ENCODE measurements at places on chromosomes 1 and 21.

- DNase-seq: no peak
Measured at GRCh38 chr1:91004145-91004544, 17.7 kb downstream of the ZNF644 start.

GRCh38 chr1:34746785-34747637 lies 7.8 kb upstream of the GJB5 start:
- no peak for DNase-seq

- DNase-seq: no peak
Measured at GRCh38 chr1:64484651-64485050, 14.7 kb downstream of the CACHD1 start.

DNA sequence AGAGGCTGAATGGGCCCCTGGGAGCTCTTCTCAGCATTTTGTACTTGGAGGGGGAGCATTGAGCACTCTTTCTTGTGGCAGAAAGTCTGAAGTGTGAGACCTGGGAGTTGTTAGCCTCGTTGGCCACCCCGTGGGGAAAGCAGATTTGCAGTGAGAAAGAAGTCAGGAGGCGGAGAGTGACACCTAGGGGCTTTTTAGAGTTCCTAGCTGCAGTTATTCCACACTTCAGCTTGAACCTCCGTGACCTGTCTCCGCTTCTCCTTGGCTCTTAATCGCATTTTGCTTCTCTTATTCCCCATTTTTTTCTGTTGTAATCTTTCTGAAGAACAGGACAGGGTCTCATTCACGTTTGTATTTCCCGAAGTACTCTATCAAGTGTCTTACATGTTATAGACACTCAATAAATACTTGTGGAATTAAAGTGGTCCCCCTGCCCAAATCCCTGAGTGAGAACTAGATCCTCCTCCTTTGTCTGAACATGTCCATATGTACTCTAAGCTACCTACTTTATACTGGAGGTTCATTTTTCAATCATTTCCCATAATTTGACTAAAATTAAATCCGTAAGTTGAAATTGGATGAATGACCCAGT lies 14.5 kb upstream of the C1orf141 start:
- peak; percentile 75 for DNase-seq

GRCh38 chr1:9782116-9782751 lies 41.5 kb downstream of the CLSTN1 start:
- no peak for DNase-seq

DNA sequence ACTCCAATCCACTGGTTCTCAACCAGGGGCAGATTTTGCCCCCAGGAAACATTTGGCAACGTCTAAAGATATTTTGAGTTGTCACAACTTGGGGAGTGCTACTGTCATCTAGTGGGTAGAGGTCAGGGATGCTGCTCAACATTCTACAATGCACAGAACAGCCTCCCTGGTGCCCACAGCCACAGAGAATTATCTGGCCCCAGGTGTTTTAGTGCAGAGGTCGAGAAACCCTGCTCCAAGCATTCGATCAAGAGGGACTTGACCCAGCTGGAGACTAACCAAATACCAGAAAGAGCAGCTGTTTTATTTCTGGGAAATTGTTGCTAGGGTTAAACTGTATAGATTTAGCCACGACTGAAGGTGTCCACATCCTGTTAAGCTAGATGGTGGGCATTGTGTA lies 19.2 kb downstream of the CD247 start:
- no peak for DNase-seq

GRCh38 chr1:210731193-210731592 lies 402.5 kb downstream of the HHAT start:
- DNase-seq: no peak

GRCh38 chr1:114700036-114700600 lies 4.8 kb upstream of the AMPD1 start:
- DNase-seq: no peak

DNA sequence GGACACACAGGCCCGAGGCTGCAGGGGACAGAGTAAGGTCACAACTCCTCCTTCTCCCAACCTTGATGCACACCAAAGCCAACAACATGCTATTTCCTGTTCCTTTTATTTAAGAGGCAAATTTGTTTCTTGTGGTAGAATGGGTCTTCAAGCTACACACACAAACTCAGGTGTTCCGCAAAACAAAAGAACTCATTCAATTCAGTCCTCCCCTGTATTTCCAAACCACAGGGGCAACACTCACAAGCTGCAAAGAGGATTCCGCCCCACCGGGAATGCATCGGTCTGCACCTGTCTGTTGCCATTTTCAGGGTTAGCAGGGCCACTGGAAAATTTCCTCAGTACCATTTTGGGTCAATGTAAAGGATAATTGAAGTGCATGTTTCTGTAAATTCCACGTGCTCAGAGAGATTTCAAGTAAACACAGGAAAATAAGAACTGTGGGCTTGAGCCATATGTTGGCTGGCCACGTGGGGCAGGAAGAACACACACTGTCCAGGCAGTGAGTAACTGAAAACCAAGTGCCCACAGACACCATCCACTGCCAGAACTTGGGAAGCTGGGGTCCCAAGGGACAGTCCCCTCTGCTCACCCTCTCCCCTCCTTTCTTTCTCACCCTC lies 145.2 kb upstream of the ERG start:
- DNase-seq: no peak

DNA sequence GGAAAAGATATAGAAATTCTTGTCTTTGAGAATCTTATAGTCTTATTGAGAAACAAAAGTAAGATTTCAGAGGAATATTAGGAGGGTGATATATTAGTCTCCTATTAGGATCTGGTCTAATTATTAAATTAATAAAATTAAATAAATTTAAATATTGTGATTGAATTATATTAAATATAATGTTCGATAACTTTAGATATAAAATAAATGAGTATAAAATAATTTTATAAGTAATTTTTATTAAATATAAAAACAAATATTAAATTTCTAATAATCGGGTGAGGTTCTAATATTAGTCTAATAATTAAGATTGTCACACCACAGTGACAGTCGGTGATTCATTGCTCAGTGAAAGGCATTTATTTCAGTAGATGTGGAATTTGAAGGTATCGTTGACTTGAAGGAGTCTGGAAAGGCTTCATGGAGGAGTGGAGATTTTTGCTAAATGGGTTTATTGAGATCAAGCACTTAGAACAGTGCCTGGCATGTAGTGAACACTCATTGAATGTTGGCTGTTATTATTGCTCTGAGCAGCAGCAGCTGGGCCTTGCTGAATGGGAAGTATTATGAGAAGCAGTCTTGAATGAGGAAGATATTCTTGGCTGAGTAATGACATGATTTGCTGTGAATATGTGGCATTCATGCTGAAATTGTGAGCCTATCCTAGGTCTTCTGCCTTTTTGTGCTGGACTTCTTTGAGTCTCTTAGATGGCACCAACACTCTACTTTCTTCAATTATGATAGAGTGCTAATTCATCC lies 74.6 kb downstream of the USP25 start:
- DNase-seq: no peak

DNA sequence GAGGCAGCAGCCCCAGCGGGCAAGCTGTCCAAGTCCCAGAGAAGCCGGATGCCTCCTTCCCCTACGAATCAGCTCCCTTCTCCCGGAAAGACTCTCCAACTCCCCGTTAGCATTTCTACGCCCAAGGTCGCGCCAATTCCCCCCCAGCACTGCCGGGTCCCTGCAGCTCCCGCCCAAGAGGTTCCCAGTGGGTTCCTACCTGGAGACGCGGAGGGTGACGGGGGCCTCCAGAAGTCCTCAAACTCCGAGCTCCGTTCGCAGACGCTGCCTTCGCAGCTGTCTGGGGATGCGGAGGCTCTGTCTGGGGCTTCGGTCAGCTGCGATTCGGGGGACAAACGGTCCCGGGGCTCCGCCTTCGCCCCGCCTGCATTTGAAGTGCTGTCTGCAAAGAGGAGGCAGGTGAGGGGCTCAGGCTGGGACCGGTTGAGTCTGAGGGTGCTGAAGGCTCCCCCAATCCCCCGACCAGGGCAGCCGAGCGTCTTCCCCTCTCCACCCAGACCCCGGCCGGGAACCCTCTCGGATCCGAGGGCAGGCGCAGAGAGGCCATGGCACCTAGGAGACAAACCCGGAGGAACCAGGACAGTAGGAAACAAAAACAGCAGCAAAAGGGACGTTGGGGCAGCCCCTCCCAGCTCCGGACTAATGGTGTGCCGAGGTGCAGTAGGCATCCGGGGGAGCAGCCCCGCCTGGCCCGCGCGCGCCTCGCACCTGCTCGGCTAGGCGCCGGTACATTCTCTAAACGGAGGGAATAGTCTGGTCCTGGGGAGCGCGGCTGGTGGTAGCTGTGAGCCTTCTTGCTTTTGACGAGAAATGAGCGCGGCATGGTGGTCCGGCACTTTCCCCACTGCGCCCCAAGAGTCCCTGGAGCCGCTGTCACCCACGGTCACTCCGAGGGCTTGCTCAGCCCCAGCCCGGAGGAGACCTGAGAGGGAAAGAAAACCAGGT lies 3.8 kb downstream of the GFI1 start:
- DNase-seq: peak; percentile 17

- peak; percentile 27 for DNase-seq
Measured at GRCh38 chr1:247551721-247552120, 2.8 kb downstream of the GCSAML start.

DNA sequence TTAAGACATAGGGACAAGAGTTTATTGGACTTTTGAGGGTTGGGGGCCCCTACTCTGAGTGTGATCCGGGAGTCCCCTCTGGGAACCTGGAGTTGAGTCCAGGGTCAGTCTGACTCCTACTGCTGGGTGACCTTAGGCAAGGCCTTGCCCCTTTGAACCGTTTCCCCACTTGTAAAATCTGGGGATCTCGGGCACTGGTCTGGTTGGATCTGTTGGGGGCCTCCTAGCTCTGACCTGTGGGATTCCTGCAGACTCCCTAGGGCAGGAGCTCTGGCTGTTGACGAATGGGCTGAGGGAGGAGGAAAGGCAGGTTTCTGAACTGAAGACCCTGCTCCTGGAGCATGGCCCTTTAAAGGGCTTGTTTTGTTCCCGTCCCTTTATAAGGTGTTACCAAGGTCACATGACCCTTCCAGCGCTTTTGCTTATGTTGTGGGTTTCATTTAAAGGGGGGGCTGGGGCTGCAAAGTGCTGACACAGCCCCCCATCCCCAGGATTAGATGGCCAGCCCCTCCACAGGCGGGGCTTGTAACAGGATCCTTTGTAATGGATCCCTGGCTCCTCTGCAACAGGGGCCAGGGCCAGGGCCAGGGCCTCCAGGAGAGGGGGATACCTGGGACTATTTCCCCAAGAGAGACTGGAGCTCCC lies 50.7 kb downstream of the YARS1 start:
- DNase-seq: no peak

DNA sequence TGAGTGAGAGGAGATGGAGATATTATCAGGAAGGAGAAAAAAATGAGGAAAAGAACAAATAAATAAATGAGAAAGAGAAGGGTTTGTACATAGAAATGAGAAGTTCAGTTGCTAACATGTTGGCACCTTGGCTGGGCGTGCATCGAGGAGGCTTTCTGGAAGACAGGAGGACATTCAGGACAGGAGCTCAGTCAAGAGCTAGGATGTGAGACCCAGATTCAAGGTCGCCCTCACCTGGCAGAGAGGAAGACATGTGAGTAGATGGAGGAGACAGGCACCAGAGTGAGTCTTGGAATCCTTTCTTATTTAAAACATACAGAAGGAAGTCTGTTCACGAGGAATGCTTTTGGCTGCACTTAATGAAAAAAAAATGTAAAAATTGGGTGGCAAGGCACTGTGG lies 640.9 kb downstream of the NPHP4 start:
- no peak for DNase-seq

GRCh38 chr1:209896346-209896745 lies 41.7 kb upstream of the SYT14 start:
- DNase-seq: peak; percentile 54

DNA sequence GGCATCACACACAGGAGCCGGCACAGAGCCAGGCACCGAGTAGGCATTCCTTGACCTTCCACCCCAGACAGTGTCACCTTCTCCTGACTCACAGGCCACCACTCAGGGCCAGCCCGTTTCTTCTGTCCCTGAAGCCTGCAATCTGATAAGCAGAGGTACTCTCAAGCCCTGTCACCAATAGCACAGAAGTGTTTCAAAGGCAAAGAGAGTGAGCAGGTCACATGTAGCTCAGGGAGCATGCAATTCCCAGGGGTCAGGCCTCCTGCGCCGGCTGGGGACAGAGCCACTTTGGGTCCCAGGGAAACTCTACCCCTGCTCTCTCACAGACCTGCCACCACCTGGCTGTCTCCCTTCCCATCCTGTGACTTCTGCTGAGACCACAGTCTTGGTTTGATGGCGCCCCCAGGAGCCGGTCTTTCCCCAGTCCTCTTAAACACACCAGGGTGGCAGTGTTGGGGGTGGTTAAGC lies 13.2 kb downstream of the CAPN9 start:
- no peak for DNase-seq

- DNase-seq: no peak
Measured at GRCh38 chr1:1536938-1537546, 3.4 kb downstream of the TMEM240 start.

DNA sequence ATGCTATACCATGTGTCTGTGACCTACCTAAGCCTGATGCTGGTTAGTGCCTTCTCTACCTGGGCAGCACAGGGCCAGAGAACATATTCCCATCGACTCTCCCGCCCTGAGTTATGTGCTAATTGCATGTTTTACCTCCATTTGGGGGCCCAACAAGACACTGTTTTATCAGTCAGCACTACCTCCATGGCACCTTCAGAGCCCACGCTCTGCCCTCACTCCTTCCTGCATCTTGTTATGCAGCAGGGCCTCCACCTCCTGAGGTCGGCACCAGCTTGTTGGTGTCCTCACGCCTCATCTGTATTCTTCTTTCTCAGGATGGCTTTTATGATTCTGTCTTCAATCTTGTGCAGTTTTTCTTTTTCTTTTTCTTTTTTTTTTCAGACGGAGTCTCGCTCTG lies 11.9 kb downstream of the WNT9A start:
- DNase-seq: no peak

- no peak for DNase-seq
Measured at GRCh38 chr1:7052701-7053100, 267.4 kb downstream of the CAMTA1 start.

GRCh38 chr1:103942029-103942428 lies 192.3 kb downstream of the AMY1C start:
- DNase-seq: no peak

DNA sequence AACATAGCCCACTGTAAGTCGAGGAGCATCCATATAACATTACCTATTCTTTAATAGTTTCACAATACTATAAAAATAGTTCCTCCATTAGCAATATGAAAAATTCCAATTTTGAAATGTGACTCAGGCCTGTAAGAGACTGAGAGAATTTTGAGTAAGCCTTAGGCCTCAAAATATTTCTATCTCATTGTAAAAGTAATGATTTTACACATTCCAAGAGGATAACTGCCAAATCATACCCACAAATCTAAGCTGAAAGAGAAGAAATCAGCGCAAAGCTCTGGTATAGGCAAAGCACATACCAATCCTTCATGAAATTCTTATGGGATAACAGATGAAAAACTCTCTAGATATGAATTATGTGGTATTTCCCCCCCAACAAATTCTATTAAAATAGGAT lies 144.1 kb downstream of the CDC42BPA start:
- peak; percentile 4 for DNase-seq

- no peak for DNase-seq
Measured at GRCh38 chr1:96843196-96843595, 121.6 kb downstream of the PTBP2 start.

DNA sequence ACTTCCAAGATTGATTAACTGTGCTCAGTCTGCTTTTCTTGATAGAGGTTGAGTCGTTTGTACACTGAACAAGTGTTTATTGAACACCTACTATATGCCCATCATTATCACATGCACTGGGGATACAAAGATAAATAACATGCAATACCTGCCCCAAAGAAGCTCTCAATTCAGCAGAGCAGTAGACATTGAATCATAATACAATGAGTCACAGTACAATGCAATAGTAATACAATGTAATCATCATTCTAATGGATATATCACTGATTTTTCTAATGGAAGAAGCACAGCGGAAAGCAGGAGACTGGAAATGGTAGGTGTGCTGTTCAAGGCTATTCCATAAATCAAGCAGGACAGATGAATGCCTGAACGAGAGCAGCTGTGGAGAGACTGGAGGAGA lies 3.7 kb upstream of the SEC16B start:
- DNase-seq: no peak

Measured in mammary epithelial cell (primary cell).